T-helper 22 cell (primary cell): ENCODE measurements at places on chromosomes 4 and X.

DNA sequence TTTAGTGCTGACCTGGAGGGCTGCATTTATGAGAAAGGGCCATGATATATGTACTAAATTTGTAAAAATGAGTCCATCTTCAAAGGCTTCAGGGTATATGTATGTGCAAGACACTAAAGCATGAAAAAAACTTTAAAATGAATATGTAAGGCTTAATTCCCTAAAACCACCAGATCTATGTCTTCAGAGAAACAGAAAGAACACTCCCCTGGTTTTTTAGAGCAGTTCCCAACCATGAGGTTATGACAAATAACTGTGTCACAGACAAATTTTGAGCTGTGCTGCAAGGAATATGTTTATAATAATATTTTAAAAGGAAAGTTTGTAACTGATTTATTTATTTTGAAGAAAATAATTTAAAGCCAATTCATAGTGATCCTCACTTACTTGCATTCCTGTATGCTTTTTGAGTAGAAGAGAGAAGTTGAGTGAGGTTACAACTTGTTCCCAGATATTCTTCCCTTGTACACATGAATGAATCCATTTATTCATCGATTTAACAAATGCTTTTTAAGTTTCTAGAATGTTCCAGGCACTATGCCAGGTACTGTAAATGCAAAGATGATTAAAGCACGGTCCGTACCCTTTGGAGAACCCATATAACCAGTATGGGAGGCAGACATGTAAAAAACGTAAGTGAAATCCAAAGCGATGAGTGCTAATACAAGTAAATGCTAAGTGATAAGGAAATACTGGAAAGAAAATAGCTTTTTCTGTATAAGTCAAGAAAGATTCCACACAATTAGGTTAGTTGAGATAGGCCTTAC, 295.2 kb upstream of the DIAPH2 start:
- no peak for DNase-seq

GRCh38 chr4:6134612-6135220, 65.6 kb downstream of the JAKMIP1 start:
- peak; percentile 34 for DNase-seq

- DNase-seq = peak; percentile 42
These were observed 5.6 kb downstream of the PRDM8 start for GRCh38 chr4:80202741-80203553.

DNA sequence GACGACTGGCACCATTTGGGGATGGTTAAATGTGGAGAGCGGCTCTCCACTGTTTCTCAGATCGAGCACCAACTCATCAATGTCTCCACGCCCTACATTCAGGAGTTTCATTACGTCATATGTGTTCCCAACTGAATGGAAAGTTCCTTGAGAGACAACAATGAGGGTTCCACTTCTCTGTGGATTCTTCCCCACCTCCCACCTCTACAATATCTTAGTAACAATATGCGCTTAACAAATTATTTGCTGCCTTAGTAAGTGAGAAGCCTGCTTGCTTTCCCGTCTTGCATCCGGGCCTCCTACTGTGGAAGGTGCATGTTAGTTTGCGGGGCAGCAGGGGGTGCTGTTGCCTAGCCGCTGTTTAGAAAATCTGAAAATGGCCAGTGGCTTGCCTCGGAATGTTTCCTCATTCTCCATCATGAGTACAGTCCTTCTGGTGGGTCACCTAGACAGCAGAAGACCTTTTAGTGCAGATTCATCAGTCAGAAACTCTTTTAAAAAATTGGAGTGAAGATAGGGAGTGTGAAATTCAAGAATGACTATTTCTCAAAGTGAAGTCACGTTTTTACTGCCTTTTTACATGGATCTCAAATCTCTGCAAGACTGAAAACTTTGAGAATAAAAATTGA, 55.7 kb downstream of the PHOX2B start:
- DNase-seq = no peak

- DNase-seq = no peak
These were observed 48.3 kb upstream of the NOCT start for GRCh38 chr4:138967313-138967712.

DNA sequence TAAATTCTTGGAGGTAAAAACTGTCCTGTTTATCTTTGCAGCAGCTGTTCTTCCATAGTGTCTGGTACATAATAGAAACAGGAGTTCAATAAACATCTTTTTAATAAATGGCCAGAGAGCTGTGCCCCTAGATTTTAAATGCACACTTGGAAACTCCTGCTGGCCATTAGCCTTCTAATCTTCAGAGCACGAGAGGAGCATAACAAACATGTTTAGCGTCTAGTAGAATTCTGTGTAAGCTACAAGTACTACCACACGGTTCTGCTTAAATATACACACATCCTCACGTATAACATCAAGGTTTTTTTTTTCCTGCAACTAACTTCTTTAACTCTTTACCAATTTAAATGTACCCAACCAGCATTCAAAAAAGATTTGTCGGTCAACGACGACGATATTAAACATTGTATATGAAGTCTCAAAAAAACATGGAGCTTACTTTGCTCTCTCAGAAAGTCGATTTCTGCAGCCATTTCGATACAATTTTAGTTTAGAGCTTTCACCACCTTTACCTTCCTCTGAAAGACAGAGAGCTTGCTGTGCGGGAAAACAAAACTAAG, 628 bp downstream of the SCLT1 start:
- no peak for DNase-seq

- DNase-seq = no peak
These were observed 2.9 kb downstream of the GRIA2 start for GRCh38 chr4:157223456-157223855.

- no peak for DNase-seq
These were observed 267.5 kb downstream of the FAT4 start for GRCh38 chr4:125582302-125582701.

- DNase-seq = no peak
These were observed 314.8 kb downstream of the PDHA2 start for GRCh38 chr4:96154676-96155075.

DNA sequence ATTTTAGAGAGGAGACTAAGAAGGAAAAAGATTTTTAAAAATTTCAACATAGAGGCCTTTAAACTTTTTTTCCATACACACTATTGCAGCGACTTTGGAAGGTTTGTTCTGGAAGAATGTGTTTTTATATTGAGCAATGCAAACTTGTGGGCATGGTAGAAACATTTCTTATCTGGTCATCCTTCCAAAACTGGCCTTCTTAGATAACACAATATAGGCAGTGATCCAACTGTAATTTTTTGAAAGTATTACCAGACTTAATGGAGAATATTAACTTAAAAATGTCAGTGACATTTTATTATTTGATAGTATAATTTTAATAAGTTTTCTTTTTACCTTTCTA, 25.6 kb downstream of the FHDC1 start:
- no peak for DNase-seq

DNA sequence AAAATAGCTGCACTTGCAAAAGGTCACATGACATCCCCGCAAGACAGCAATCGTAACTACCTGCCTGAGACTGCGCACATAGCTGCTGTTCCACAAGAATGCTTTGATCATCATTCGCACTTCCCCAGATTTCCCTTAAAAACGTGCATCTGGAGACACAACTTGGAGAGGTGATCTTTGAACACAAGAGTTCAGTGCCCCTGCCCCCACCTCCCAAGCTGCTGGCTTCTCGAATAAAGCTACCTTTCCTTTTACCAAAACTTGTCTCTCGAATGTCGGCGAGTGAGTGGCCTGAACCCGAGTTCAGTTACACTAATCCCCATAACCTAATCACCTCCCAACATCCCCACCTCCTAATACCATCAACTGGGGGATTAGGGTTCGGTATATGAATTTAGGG, 14.4 kb upstream of the MRFAP1 start:
- no peak for DNase-seq

- DNase-seq = peak; percentile 49
These were observed 3.5 kb downstream of the CCNI start for GRCh38 chr4:77072195-77072753.

DNA sequence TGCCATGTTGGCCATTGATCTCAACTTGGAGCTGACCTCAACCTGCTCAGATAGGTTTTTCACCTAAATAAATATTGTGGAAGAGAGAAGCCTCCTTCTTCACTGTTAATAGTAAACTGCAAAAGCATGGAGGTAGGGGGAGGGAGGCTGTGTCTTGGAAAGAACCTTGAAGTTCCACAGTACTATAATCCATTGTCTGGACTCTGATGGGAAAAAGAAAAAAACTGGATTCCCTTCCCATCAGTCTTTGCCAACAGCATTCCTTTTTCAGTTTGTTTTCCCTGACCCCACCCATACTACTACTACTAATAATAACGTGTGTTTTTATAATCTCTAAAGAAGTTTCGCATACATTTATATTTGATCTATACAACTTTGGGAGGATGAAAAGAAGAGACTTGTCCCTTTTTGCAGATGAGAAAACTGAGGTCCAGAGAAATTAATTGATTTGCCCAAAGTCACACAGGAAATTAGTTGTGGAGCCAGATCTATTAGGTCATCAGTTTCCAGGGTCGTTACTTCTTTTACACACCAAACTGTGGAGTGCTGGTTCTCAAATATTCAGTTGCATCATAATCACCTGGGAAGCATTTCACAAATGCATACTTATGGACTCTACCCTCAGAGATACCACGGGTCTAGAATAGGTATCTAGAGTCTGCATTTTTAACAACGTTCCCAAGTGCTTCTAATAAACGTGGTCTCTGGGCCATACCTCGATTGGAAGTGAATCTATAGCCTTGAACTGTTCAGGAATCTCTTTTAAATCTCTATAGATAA, 59.1 kb downstream of the LUZP4 start:
- no peak for DNase-seq

GRCh38 chr4:12507868-12508481, 976.2 kb downstream of the RAB28 start:
- DNase-seq = no peak

- no peak for DNase-seq
These were observed 32.8 kb downstream of the ACOX3 start for GRCh38 chr4:8407756-8408155.

DNA sequence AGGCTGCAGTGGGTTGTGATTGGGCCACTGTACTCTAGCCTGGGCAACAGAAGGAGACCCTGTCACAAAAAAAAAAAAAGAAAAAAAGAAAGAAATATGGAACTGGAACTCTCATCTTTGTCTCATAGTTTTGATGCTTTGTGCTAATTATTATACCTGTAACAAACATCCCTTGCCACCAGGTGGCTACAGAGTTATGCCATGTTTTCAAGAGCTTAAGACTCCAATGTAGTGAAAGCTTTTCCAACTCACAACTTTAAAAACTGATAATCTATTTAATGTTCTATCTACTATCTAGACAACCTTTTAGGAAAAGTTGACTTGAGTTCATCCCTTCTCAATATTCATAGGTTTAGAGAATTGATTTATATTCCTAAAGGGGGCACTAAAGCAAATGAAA, 42.4 kb downstream of the HTR2C start:
- DNase-seq = no peak

GRCh38 chr4:177367336-177367735, 57.7 kb downstream of the NEIL3 start:
- DNase-seq = no peak

DNA sequence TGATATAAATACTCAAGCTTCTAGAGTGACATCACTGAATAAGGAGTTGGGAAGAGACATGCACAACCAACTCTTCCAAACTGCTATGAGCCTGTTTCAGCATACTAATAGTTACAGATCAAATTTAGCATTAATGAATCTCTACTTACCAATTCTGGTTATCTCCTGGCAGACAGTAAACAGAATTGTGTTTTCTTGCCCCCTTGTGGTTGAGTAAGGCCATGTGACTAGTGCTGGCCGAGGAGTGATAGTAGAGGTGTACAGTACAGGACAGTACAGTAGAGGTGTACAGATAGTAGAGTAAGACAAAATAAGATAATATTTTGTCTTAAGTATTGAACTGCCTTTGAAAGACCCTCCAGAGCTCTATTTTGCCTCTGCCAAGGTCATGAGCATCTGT, 681.4 kb downstream of the GABRG1 start:
- no peak for DNase-seq

GRCh38 chr4:101421386-101421785, 74.1 kb upstream of the PPP3CA start:
- no peak for DNase-seq

- no peak for DNase-seq
These were observed at the start of gene IL2 for GRCh38 chr4:122456231-122457116. IL2 (minus strand) TSS chr4:122456725; CDS start chr4:122456440, 285 bp downstream.
